LoVo (cell line): ENCODE measurements at places on chromosomes 6 and 20.

DNA sequence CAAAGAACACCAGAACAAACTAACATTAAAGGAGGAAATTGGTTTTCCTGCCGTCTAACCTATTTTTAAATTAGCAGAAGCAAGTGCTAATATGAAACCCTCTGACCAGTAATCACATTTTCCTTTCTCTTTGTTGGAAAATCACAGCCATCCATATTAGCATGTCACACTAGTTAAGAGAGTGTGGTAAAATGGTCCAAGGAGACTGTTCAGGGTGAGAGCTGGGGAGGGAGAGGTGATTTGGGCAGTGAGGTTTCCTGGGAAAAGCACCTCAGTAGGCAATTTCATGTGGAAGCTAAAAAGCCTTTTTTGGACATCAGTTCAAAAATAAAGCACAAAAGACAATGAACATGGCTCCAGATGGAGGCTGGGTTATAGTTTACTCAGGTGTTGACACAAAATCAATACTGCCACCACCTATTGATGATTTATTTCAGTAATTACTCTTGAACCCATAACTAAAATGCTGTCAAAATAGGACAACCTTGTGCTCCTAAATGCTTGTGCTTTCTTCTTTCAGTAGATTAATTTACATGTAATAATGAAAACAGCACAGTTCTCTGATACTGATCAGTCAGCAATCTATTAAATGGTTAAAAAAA is 333.2 kb downstream of the SAMD5 start:
- no peak for DNase-seq

- DNase-seq: no peak
Observed at GRCh38 chr6:2796861-2797260, 31.7 kb downstream of the WRNIP1 start.

DNA sequence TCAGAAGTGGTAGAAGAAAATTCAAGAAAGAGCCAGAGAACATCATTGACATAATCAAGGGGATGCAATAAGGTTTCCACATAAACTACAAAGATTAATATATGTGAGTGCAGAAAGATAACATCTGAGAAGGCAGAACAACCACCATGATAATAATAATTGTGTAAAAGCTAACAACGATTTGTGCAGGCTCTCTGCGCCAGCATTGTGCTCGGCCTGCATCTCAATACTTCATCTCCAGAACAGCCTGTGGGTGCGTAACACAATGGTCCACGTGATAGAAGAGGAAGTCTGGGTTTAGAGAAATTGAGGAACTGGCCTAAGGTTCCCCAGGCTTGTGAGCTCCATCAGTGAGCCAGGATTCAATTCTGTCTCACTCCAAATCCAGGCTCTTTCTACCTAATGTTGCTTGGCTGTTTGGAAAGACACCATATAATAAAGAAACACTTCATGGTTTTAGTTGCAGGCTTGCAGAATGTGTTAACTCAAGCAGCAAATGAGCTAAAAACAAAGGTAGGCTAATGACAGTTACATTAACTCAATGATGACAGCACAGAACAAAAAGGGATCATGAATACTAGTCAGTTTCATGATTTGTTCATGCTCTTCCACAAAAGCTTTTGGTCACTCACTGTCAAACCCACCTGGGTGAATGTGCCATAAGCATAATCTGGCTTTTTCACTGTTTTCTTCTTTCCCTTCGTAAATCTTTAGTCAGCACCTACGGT is 71.2 kb downstream of the LY86 start:
- no peak for DNase-seq

GRCh38 chr6:30507849-30508827 is 18.8 kb downstream of the HLA-E start:
- DNase-seq: no peak

GRCh38 chr20:58637466-58638213 is 13.4 kb upstream of the STX16 start:
- DNase-seq: no peak

DNA sequence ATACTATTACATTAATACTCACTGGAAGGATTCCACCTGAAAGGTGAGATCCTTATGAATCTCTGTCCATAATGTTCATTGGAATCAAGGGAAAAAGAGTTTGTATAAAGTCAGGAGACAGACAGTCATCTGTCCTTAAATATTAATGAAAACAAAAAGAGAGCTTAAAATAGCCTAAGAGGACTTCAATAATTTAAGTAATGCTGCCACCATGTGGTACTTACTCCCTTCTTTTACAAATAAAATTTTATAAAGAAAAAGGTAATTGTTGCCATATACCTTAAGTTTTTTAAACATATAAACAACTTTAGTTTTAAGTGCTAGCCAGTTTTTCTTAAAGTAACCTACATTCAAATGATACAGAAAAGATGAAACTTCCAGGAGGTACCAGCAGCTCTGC is 5.1 kb downstream of the BLOC1S5 start:
- DNase-seq: no peak

- DNase-seq: no peak
Observed at GRCh38 chr20:58492795-58493524, 22.2 kb downstream of the APCDD1L start.

DNA sequence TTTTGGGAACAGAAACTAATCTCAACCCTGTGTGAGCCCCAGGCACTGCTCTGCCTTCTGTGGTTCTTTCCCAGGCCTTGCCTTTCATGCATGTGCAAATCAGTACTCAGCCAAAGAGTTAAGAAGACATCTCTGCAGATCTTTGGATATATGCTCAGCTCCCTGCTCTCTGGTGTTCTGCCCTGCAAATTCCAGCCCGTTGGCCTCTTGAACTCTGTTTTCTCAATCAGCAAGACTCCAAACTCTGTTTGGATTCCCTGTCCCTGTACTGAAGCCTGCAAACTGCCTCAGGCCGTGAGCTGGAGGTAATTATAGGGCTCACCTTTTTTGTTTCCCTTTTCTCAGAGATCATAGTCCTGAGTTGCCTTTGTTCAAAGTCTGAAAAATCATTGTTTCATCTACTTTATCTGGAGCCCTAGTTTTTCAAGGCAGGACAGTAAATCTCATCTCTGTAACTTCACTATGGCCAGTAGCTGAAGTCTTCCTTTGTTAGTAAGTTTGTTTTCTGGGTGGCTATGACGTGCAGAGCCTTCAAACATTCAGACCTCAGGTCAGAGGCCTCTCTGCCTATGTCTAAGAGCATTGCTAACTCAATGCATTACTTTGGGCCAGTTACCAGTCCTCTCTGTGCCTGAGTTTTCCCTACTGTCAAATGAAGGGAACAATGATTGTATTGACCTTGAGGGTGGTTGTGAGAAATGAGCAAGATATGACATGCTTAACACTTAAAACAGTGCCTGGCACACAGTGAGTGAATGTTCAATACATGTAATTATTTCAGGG is 15.9 kb upstream of the MDFI start:
- no peak for DNase-seq

DNA sequence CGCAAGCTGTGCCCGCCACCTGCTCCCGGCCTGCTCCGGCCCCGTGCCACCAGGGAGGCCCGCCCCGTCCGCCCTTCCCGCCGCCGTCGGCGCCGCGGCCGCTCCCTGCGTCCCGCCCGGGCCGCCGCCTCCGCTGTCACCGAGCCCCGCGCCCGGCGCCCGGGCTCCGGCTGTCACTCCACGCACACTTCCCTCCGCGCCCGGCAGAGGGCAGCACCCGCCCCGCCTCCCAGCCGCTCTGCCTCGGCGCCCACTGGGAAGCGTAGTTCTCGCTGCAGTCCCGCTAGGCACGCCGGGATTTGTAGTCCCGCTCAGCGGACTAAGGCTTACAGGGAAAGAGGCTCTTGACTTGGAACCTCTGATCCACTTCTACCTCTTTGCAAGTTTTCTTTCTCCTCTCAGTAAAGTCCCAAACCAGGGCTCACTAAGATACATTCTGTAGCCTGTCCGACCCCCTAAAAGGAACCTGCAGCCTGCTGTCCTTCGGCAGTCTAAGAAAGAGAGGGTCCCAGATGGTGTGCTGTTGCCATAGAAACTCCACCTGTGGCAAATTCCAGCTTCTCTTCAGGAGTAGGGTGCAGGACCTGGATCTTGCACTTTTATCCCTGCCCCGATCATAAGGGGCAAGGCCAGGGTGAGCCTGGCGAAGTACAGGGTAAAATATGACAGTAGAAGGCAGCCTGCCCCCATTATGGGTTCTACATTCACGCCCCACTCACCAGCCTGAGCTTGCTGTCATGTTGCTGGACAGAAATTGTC is at the start of gene TFEB:
TSS of gene TFEB (minus strand) at position 182 of the 759 bp plus-strand sequence. CDS start 44,395 bp downstream, outside the sequence.
- DNase-seq: peak; percentile 89

GRCh38 chr20:58852543-58853271 is at the start of gene GNAS:
TSS of gene GNAS (plus strand) at chr20:58852716.
- DNase-seq: no peak

DNA sequence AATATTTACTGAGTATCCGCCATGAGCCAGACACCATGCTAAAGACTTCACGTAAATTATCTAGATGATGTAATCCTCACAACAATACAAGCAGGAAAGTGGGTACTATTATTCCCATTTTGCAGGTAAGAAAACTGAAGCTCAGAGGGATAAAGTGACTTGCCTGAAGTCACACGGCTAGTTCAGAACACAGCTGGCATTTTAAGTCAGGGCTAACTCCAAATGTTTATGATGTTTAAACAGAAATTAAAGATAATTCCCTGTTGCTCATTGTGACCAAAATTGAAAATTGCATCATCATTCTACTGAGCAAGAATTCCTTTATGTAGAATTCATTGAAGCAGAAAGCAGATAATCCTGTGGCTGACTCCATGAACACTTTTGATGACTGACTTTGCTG is 71.3 kb upstream of the STXBP5 start:
- DNase-seq: no peak

DNA sequence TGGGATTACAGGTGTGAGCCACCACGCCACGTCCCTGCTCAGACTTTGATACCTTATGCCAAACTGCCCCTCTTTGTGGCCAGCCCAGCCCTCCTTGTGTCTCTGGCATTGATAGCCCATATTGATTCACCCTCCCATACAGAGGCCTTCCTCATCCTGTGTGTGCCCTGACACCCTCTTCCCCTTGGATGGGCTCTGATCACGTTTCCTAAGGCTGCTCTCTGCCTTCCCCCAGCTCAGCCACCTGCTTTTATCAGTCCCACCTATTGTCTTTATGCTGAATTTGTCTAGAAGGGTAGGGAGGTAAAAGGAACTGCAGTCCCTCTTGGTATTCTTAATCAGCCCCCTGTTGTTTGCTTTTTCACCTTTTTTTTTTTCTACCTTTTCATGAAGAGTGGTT is 95.9 kb downstream of the CDKAL1 start:
- no peak for DNase-seq

DNA sequence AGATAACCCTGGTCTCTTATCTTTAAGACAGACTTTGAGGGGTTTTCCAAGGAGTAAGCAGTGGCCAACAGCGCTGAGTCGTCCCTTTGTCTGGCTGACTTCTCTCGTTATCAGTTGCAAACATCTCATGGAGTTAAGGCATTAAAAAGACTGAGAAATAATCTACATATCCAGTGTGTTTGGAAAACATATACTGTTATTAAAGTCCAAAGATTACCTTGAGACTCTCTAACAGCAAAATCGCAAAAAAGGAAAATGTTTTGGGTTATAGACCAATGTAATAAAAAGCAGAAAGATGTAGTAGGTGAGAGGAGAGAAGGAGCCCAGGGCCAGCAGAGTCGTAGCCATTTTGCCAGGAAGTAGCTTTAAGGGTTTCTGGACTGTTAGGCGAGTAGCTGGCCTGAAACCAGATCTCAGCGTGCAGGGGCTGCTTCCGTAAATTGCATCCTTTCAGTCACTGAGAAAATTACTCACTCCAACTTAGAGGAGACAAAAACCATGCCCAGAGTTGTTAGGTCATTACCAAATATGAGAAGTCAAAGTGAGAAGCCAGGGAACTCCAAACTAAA is 24.6 kb downstream of the MYLK4 start:
- no peak for DNase-seq

- no peak for DNase-seq
Observed at GRCh38 chr6:39018103-39018502, 30.5 kb upstream of the GLP1R start.

- DNase-seq: no peak
Observed at GRCh38 chr6:135640449-135641111, 143.0 kb upstream of the AHI1 start.

DNA sequence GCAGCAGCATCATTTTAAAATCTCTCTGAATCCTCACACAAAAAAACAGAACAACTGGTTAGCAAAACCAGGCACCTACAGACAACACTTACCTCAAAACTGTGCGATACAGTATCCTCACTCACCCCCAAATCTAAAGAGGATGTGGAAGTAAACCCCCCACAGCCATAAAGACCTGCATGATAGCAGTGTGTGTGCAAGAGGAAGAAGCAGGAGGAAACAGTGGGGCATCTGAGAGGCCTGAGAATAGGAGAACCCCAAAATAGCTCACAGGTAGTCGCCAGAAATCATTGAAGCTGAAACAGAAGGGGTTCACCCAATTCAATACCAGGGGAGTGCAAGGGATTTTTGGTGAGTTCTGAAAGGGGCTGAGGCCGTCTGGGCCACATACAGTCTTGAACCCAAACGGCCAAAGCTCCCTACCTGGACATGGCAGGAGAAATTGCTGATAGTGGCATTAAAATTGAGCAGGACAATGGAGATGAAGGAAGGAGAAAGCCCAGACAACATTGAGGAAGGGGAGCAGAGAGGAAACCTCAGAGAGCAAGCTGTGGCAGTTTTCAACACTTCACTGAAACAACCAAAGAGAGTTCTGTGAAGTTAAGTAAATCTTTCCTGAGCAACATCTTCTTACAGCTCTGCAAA is 129.7 kb downstream of the FIG4 start:
- DNase-seq: no peak

- DNase-seq: no peak
Observed at GRCh38 chr6:11909696-11910132, 102.4 kb upstream of the HIVEP1 start.

- no peak for DNase-seq
Observed at GRCh38 chr6:10972196-10972595, 71.9 kb downstream of the ELOVL2 start.

- DNase-seq: no peak
Observed at GRCh38 chr20:39326050-39326449, 363.9 kb downstream of the DHX35 start.

GRCh38 chr20:23446505-23446904 is 6.2 kb downstream of the CST11 start:
- DNase-seq: no peak

GRCh38 chr6:16704401-16705045 is 56.7 kb downstream of the ATXN1 start:
- DNase-seq: no peak

- no peak for DNase-seq
Observed at GRCh38 chr6:101429270-101429669, 35.8 kb downstream of the GRIK2 start.

GRCh38 chr6:161373905-161374451 is 100.1 kb upstream of the AGPAT4 start:
- DNase-seq: peak; percentile 44
